ENCODE measurements at places on chromosomes 2 and 18.

DNA sequence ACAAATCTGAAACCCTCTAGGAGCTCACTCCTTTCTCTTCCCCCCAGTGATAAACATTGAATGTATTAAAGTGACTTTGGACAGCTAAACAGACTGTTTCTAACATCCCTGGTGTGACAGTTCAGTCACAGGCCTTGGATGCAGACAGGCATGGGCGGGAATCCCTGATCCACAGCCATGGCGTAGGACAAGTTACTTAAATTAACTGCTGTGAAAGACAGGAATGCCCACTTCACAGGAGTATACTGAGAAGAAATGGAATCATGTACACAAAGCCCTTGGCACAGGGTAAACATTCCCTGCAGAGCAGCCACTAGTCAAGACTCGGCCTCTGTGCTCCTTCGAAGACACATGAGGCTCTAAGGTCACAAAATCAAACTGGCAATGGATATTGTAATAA is 34.0 kb downstream of the FARSB start:
- no peak for DNase-seq

- no peak for DNase-seq
Measured at GRCh38 chr2:217152831-217153230, 293.0 kb upstream of the TNP1 start.

- no peak for DNase-seq
Measured at GRCh38 chr2:123917241-123917640, 107.8 kb upstream of the CNTNAP5 start.

- no peak for DNase-seq
Measured at GRCh38 chr2:240559286-240559685, 871 bp upstream of the DUSP28 start.

DNA sequence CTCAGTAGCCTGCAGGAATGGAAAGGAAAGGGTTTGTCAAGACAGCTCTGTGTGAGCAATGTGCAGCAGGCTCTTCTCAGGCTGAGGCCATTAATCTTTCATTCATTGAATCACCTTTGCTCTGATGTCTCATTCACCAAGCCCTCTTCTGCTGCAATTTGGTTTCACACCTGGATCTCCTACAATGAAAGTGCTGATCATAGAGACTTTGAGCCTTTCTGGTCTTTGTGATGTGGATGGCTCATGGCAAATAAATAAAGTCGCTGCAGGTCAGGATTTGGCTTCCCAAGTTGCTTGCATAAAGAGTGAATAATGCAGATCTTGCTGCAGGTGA is 95.8 kb upstream of the SPRED2 start:
- DNase-seq: no peak

- no peak for DNase-seq
Measured at GRCh38 chr2:19120941-19121750, 237.3 kb downstream of the OSR1 start.

- no peak for DNase-seq
Measured at GRCh38 chr2:98601532-98602132, 6.7 kb downstream of the COA5 start.

GRCh38 chr2:160836755-160837154 is 323.5 kb upstream of the TANK start:
- DNase-seq: no peak

DNA sequence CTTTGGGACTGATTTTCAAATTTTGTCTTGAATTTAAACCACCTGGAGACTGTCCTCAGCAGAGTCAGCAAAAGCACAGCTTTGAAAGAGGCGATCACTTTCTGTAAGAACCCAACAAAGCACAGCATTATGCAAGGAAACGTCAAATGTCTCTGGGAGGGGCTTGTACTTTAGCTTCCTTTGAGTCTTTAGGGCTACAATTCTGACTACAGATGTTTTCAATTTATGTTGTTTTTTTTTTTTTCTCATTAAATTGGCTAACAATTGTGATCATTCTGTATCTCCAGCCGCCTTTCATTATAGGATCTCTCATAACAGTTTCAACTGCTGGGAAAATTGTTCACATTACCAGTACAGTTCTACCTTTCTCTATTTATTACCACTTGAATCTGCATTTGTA is 48.3 kb downstream of the COL3A1 start:
- no peak for DNase-seq

- no peak for DNase-seq
Measured at GRCh38 chr2:152508446-152508845, 173.5 kb downstream of the FMNL2 start.

GRCh38 chr2:31956312-31956711 is 54.5 kb downstream of the MEMO1 start:
- no peak for DNase-seq

GRCh38 chr2:128237911-128238697 is 80.6 kb downstream of the HS6ST1 start:
- DNase-seq: no peak

DNA sequence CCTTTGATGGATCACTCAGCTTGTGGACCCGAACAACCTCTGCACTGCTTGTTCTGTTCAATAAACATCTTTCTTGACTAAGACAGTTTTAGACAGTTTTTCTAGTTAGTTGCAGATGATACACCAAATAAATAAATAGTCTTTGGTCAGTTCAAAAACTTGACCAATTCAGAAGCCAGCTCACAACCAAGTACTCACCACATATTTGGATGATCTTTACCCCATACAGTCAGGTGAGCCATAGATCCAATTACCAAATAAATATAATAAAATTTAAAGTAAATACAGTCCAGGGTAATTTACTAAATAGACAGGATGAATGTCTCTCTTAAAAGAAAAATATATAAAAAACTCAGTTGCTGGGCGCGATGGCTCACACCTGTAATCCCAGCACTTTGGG is 18.2 kb downstream of the SCN3A start:
- no peak for DNase-seq

DNA sequence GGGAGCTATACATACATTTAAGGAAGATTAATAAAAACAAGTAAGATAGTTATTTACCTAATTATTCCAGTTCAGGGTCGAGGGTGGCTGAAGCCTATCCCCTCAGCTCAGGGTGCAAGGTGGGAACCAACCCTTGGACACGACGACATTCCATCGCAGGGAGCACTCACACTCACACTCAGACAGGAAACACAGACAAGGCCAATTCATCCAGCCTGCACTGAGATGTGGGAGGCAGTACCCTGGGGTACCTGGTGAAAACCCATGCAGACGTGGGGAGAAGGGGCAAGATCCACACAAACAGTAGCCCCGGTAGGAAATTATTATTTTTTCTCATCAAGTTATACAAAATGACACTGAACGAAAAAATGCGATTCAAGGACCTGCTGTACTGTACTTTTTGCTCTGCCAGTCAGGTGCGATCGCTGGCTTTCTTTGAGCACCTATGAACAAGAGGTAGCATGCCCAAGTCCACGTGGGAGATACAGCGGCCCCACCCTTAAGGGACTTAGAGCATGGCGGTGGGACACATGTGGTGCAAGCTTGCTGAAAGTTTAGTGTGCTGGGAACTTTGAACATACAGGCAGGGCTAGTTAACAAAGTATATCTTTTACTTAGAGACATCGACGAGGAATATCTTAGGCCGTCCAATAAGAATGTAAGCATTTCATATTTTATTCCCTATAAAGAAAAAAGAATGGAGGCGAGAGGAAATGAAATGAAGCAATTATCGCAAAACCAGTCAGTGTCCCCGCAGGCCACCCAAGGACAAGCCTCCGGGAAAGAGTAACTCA is 624 bp downstream of the METTL8 start:
- no peak for DNase-seq

- no peak for DNase-seq
Measured at GRCh38 chr18:46141199-46141598, 37.0 kb downstream of the HAUS1 start.
